ENCODE measurements at places on chromosomes 4 and X. TPM values are rescaled to one million over a fixed set of nuclear protein-coding genes. Genes with fewer than 3 reads are reported as not detected.

DNA sequence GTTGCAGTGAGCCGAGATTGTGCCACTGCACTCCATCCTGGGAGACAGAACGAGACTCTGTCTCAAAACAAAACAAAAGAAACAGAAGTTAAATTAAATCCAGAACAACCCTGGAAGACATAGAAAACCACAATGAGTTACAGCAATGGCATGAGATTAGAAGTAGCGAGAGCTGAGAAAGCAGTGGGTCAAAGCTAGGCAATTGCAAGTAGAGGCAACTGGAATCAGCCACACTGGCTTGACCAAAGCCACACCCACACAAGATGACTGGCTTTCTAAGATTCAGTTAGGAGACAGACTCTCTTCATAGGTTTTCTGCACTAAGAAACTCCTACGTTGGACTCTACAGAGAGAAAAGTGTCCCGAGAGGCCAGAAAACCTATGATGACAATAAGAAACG, 443.0 kb downstream of the GPM6A start:
- H3K4me1 ChIP-seq, result no peaks in the 10 kb centered on the region
- H3K27ac ChIP-seq, result no peak overlapping the region
- H3K36me3 ChIP-seq, result no peaks in the 10 kb centered on the region
- no peak overlapping the region for H3K4me3 ChIP-seq
- no peaks in the 10 kb centered on the region for H3K27me3 ChIP-seq
- no peak for DNase-seq

DNA sequence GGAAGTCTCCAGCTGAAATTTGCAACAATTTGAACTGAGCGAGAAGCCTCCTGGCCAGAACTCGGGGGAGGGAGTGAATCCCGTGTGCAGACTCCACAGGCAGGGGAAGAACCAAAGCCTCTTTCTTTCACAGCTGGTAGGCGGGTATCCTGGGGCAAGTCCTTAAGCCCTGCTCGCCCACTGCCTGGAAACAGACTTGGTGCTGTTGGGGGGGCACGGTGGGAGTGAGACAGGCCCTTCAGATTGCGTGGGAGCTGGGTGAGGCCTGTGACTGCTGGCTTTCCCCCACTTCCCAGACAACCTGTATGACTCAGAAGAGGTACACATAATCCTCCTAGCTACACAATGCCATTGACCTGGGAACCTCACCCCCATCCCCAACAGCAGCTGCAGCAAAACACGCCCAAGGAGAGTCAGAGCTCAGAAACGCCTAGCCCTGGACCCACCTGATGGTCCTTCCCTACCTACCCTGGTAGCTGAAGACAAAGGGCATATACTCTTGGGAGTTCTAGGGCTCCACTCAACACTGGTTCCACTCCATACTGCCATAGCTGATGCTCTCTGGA, 22.4 kb upstream of the RLIM start:
- no peak for DNase-seq
- no peak overlapping the region for H3K27ac ChIP-seq
- peaks cover 5% of the 10 kb centered on the region for H3K27me3 ChIP-seq
- no peak overlapping the region for H3K4me3 ChIP-seq

GRCh38 chr4:5421416-5421815, 286.9 kb downstream of the EVC2 start:
- no peak overlapping the region for H3K4me3 ChIP-seq
- H3K27ac ChIP-seq, result no peak overlapping the region
- no peaks in the 10 kb centered on the region for H3K4me1 ChIP-seq
- no peaks in the 10 kb centered on the region for H3K27me3 ChIP-seq

- H3K36me3 ChIP-seq, result no peaks in the 10 kb centered on the region
- H3K4me3 ChIP-seq, result no peak overlapping the region
- no peak for DNase-seq
- no peaks in the 10 kb centered on the region for H3K27me3 ChIP-seq
- no peak overlapping the region for H3K27ac ChIP-seq
Observed at GRCh38 chr4:158970812-158971211, 132.1 kb upstream of the RAPGEF2 start.

DNA sequence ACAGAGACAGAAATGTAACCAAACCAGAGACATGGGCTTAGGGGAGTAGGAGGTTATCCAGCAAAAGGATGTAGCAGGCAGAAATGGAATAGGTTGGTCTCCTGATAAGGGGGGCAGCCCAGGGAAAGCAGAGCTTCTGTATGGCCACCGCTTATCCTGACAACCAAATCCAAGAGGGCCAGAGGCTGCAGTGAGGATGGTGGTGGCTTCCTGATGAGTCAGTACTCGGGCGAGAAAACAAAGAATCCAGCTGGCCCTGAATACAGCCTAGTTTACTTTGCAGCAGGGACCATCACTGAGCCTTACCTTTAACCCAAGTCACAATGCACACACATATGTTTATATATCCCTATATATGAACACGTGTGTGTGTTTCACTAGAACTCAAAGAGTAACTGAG, 129.7 kb upstream of the FTHL17 start:
- H3K4me3 ChIP-seq, result no peak overlapping the region
- H3K27ac ChIP-seq, result no peak overlapping the region
- no peaks in the 10 kb centered on the region for H3K36me3 ChIP-seq
- DNase-seq, result no peak

CACNA1F gene
- total RNA-seq, result not detected

PRDM5 gene
- 38.7 TPM for total RNA-seq

- no peak overlapping the region for H3K27ac ChIP-seq
- H3K4me1 ChIP-seq, result no peaks in the 10 kb centered on the region
- no peaks in the 10 kb centered on the region for H3K27me3 ChIP-seq
- no peak overlapping the region for H3K4me3 ChIP-seq
- DNase-seq, result no peak
Observed at GRCh38 chrX:45557387-45557786, 356.7 kb upstream of the DIPK2B start.

- H3K27me3 ChIP-seq, result no peaks in the 10 kb centered on the region
- no peaks in the 10 kb centered on the region for H3K4me1 ChIP-seq
Observed at GRCh38 chr4:171629182-171629581, 184.0 kb upstream of the GALNTL6 start.

FAT4 gene
- total RNA-seq, result 12.6 TPM

FAM120C gene
- 2.6 TPM for total RNA-seq

- H3K4me3 ChIP-seq, result no peak overlapping the region
- no peaks in the 10 kb centered on the region for H3K4me1 ChIP-seq
- no peaks in the 10 kb centered on the region for H3K27me3 ChIP-seq
- H3K36me3 ChIP-seq, result no peaks in the 10 kb centered on the region
Observed at GRCh38 chr4:38923746-38924145, 56.1 kb downstream of the FAM114A1 start.

DNA sequence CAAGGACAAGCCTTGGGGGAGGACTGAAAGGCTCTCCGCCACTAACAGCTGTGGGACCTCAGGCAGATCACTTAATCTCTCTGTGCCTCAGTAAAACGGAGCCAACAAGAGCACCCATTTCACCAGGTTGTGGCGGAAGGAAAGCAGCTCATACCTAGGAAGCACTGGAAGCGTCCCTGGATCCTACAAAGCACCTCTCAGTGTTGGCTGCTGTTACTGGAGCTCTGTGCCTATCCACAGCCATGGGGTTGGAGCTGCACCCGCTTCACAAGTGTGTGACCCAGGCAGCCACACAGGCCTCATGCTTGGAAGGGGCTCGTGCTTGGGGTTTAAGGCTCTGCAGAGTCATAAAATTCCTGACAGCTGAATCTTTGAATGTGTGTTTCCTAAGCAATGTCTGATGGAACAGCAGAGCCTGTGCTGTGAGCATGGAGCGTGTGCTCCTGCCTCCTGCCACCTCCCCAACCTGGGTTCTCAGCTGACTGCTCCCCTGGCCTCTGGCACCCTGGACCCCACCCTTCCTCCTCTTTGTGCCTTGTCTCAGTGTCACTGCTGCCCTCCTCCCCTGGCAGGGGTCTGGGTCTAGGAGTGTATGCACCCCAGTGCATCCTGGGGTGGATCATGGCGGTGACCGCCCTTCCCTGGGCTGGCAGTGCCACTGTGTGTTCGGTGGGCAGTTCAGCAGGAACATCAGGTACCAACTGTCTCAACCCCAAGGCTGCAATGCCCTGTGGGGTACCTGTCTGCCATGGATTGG, 14.4 kb upstream of the MAN2B2 start:
- H3K27me3 ChIP-seq, result no peaks in the 10 kb centered on the region
- H3K4me3 ChIP-seq, result no peak overlapping the region
- H3K36me3 ChIP-seq, result no peaks in the 10 kb centered on the region
- H3K27ac ChIP-seq, result no peak overlapping the region
- peaks cover 5% of the 10 kb centered on the region for H3K4me1 ChIP-seq

- no peaks in the 10 kb centered on the region for H3K4me1 ChIP-seq
- H3K27ac ChIP-seq, result no peak overlapping the region
- H3K27me3 ChIP-seq, result no peaks in the 10 kb centered on the region
- no peak for DNase-seq
- H3K4me3 ChIP-seq, result no peak overlapping the region
Observed at GRCh38 chrX:152917656-152918579, 20.1 kb downstream of the ZNF185 start.

HTN1 gene
- not detected for total RNA-seq

GRCh38 chr4:6873792-6874461, 35.7 kb upstream of the TBC1D14 start:
- H3K4me3 ChIP-seq, result no peak overlapping the region
- no peaks in the 10 kb centered on the region for H3K27me3 ChIP-seq

DNA sequence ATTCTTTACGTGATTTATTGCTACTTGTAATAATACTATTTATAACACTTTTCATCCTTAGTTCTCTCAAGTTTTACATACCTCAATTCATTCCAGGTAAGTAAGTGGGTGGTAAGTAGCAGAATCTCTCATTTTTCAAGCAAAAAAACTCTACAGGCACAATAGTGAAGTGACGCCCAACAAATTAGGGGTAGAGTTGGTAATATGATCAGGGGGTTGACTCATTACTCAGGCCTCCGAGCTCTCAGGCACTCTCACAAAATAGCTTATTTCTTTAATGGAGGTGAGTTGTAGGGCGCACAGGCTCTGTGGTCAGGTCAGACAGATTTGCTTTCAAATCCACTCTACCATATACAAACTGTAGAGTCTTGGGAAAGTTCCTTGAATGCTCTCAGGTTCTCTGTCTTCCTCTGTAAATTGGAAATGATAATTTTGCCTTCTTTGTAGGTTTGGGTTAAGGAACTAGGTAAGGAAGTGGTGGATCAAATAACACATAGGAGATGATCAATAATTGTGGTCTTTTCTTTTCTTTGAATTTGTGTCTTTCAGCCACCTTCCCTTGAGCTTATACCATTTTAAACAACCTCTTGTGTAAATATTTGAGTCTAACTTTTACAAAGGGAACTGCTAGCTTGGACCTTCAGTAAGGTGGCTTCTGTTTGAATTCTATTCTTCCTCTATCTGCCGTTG, 134.9 kb upstream of the LEF1 start:
- H3K27me3 ChIP-seq, result no peaks in the 10 kb centered on the region
- H3K27ac ChIP-seq, result no peak overlapping the region
- no peaks in the 10 kb centered on the region for H3K36me3 ChIP-seq

GRCh38 chrX:97787311-97787710, 903.6 kb downstream of the RPA4 start:
- no peaks in the 10 kb centered on the region for H3K4me1 ChIP-seq
- no peaks in the 10 kb centered on the region for H3K36me3 ChIP-seq
- H3K4me3 ChIP-seq, result no peak overlapping the region
- no peak for DNase-seq
- no peaks in the 10 kb centered on the region for H3K27me3 ChIP-seq

MSANTD1 gene
- total RNA-seq, result 1.3 TPM

DNA sequence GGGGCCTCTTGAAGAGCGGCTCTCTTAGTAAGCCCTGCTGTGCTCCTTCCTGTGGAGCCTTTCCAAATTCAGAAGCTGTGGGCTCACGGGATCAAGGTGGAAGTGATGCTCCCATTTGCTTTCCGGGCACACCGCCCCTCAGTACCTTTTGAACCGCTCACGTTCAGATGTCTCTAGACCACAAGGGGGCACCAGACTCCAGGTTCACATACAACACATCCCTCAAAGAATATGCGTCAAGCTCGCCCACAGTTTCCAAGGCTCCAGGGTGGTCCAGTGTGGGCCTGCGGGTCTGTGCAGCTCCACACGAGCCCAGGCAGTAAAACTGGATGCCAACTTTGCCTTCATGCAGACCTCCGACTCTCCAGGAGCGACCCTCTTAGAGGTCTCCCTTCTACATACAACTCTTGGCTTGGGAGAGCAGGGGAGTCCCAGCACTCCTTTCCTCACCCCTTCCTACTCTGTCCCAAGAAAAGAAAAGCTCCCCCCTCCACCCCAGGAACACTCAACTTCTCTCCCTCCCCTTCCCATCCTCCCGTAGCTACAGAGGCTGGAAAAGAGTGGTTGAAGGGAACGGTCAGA, 11.0 kb downstream of the SUPT20HL1 start:
- H3K4me1 ChIP-seq, result no peaks in the 10 kb centered on the region
- H3K36me3 ChIP-seq, result no peaks in the 10 kb centered on the region
- no peak overlapping the region for H3K4me3 ChIP-seq
- no peak overlapping the region for H3K27ac ChIP-seq

- H3K27me3 ChIP-seq, result no peaks in the 10 kb centered on the region
- H3K4me1 ChIP-seq, result no peaks in the 10 kb centered on the region
- no peak overlapping the region for H3K27ac ChIP-seq
Observed at GRCh38 chr4:147339100-147339499, 141.8 kb upstream of the EDNRA start.

CNKSR2 gene
- total RNA-seq, result 20.2 TPM

GRCh38 chr4:124873361-124874171, 161.0 kb upstream of the ANKRD50 start:
- H3K27ac ChIP-seq, result no peak overlapping the region
- H3K4me1 ChIP-seq, result no peaks in the 10 kb centered on the region
- H3K27me3 ChIP-seq, result no peaks in the 10 kb centered on the region
- no peaks in the 10 kb centered on the region for H3K36me3 ChIP-seq

PLAC1 gene
- total RNA-seq, result not detected

GRCh38 chr4:7485096-7485495, 50.4 kb upstream of the PSAPL1 start:
- H3K36me3 ChIP-seq, result no peaks in the 10 kb centered on the region
- DNase-seq, result no peak
- no peaks in the 10 kb centered on the region for H3K4me1 ChIP-seq
- no peak overlapping the region for H3K27ac ChIP-seq

SASH3 gene
- 2.1 TPM for total RNA-seq

DNA sequence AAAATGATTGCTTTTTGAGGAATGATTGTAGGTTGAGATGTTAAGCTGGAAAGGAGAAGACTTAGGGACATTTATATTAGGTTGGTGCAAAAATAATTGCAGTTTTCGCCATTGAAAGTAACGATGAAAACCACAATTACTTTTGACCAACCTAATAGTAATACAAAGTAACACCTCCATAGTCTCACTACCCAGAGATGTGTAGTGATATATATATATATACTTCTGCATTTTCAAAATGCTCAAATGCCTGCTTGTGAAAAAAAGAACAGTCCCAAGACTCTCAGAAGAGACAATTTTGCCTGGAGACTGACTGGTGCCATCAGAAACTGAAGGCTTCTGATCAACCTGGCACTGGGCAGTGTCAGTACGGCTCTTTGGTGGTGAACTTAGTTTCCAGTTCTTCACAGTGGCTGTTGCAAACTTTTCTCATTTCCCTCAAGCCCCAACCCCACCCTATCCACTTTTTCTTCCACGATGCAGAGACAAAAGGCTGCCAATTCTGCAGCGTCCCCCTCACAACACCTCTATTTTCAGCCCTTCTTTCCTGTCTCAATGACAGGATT, 35.1 kb upstream of the TAPT1 start:
- no peak overlapping the region for H3K27ac ChIP-seq
- H3K36me3 ChIP-seq, result no peaks in the 10 kb centered on the region
- no peak for DNase-seq
- no peak overlapping the region for H3K4me3 ChIP-seq
- no peaks in the 10 kb centered on the region for H3K27me3 ChIP-seq
- no peaks in the 10 kb centered on the region for H3K4me1 ChIP-seq

- DNase-seq, result no peak
- no peak overlapping the region for H3K4me3 ChIP-seq
- no peaks in the 10 kb centered on the region for H3K36me3 ChIP-seq
- no peaks in the 10 kb centered on the region for H3K4me1 ChIP-seq
- no peak overlapping the region for H3K27ac ChIP-seq
Observed at GRCh38 chr4:39961311-39961877, 16.3 kb downstream of the PDS5A start.

GNRHR gene
- not detected for total RNA-seq

All from uterus (tissue), 4 donors.